Activated CD8-positive, alpha-beta T cell treated with anti-CD3 and anti-CD28 coated beads for 36 hours (primary cell): ENCODE measurements at places on chromosomes 1 and 21.
A peak's percentile ranks its signal among the peaks of the same experiment; 100 is the strongest.

GRCh38 chr1:247054992-247055415 is 23.6 kb downstream of the ZNF670 start:
- DNase-seq: peak; percentile 51

GRCh38 chr1:24481101-24481500 is 21.5 kb upstream of the RCAN3 start:
- peak; percentile 80 for DNase-seq

DNA sequence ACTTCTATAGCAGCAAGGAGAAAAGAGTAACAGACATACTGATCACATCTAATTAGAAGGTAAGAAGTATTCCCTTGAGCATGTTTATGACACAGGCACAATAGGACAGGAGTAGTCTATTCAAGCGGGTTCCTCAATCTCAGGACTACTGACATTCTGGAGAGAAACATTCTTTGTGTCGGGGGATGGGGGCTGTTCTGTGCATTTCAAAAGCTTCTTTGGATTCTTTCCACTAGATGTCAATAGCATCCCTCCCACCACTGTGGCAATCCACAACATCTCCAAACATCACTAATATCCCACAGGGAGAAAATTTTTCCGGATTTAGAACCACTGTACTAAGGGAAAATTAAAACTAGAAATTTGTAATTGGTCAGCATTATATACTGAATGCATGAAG is 56.9 kb downstream of the ADAMTS5 start:
- DNase-seq: no peak

- DNase-seq: no peak
Measured at GRCh38 chr1:64581843-64582185, 111.9 kb downstream of the CACHD1 start.

GRCh38 chr1:245154429-245155271 is at the start of gene KIF26B:
TSS of gene KIF26B (plus strand) at chr1:245154985. CDS start at chr1:245155425, 440 bp downstream.
- peak; percentile 70 for DNase-seq

DNA sequence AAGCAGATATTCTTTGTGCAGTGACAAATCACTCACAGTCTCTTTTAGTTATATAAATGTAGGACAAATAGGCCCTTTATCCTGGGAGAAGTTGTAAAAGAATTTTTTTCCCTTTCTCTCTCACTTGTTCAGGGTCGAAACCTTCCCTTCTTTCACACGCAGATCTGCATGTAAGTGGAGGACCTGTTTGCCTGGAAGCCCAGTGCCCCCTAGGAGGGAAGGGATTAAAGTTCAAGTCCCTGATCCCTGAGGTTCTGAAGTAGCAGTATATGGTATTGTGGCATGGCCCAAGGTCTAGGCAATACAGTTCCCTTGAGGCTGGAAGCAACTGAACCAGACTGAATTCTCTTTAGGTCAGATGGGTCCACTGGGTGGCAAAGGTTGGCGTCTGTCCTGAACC is 48.6 kb upstream of the PTGFRN start:
- DNase-seq: no peak

- no peak for DNase-seq
Measured at GRCh38 chr1:42765269-42765668, 1.6 kb downstream of the P3H1 start.

DNA sequence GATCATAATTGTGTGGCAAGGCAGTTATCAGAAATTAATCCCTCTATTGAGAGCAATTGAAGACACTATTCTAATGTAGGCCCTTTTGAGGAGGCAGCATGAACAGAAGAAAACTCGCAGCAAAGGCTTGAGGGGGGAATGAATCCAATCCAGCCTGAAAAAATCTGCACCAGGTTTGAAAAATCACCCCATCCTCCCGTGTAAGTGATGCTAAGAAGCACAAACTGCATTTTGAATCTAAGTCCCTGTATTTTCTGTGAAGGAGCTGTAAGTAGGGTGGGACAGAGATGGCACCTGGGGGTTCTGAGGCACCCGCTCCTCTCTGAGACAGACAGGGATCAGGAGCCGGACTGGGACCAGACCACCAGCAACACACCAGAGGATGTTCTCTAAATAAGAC is at the start of gene CRB1:
Gene CRB1, plus strand, starts transcription at position 241 of the 400 bp plus-strand sequence. CDS start 161 bp downstream, outside the sequence.
- DNase-seq: no peak

DNA sequence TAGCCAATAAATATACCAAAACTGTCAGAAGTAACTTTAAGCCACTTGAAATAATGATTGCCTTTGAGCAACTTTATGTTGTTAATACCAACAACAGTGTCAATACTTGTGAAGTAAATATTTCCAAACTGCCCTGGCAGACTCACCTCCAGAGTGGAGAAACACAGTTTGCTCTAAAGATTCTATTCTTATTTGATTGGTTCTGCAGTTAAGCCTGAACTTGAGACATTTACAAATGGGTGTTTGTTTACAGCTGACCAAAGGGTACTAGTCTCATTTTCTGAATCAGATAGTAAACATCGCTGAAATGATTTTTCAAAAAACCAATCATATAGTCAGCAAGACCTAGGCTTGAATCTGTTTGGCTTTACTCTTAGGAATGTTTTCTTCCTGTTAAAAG is 1.3 kb upstream of the MYOC start:
- no peak for DNase-seq

DNA sequence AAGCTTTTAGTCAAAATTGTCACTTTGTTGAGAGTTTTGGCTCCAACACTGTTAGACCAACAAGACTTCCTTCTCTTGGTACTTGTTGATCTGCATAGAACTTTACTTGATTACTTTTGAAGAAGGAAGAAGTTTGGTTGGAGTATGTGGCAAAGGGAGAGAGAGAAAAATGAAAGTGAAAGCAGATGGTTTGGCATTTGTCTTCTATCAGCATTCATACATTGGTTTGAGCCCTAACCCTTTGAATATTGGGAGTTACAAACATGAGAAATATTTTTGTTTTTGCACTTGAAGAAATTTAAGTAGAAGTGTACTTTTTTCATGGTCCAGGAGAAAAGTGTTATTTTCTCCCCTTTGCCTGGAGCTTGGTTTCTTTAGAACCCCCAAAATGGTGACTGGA is 169.8 kb downstream of the ADGRL4 start:
- no peak for DNase-seq

DNA sequence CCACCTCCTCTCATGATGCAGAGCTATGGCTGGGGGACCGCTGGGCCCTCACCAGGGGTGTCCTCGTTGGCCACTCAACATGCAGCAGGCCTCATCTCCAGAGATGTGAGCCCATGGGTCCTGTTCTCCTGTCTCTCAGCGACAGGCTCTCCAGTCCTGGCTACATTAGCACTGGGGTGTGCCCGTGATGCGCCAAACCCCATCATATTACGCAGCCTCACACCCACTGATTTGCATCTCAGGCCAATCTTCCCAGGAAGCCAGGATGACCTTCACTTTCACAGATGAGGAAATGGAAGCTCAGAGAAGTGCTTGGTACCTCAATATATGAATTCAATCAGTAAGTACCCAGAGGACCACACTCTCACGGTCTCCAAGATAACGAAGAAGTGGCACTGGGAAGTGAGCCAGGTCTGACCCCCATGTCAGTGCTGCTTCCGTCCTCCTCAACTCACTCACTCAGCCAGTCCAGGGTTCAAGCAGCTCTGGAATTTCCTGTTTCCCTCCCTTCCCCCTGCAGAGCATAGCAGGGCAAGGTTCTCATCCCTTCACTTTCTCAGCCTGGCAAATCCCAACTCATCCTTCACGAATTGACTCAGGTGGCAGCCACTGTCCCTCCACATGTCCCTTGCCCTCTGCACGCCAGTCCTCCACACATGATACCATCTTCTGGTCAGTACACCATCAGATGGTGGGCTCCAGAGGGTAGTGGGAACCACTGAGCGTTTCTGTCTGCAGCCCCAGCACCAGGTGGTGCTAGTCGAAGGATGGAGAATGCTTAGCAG is 28.9 kb upstream of the EVA1B start:
- no peak for DNase-seq

DNA sequence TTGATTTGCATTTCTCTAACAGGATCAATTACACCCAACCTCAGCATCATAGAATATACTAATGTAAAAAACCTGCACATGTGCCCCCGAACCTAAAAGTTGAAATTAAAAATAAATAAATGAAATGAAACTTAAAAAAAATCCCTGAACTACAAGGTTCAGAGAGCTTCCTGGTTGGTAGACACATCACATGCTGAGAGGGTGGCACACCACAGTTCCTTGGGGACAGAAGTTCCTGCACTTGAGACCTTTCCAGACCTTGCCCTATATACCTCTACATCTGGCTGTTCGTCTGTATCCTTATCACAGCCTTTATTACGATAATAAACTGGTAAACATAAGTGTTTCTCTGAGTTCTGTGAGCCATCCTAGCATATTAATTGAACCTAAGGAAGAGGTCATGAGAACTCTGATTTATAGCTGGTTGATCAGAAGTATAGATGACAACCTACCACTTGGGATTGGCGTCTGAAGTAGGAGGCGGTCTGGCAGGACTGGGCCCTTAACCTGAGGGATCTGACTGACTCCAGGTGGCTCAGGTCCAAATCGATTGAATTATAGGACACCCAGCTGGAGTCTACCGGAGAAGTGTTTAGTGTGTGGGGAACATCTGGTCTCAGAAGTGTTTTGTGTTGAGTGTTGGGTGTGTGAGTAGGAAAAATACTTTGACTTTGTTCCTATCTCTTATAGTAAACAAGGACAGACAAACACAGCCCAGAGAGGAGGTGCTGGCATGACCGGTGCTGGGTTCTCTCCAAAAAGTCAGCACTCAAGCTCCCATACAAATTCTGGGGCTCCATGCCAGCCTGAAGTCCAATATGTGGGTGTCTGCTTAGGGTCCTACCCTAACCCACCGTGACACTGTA is 19.0 kb downstream of the C1orf115 start:
- no peak for DNase-seq

GRCh38 chr1:145826030-145826429 is 2.0 kb downstream of the POLR3C start:
- no peak for DNase-seq

DNA sequence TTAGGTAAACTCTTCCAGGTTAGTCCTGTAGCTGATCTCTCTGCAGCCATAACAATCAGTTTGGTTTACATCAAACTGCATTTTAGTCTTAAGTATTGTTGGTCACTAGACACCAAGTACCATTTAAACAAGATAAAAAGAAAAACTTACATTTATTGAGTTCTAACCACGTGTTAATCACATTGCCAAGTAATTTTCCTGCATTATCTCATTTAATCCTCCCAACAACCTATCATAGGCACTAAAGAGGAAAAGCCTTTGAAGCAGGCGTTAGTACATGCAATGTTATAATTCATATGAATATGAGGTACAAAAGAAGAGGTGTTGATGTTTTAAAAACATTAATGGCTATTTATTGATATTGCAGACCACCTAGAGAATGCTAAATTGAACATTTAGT is 9.0 kb downstream of the DR1 start:
- DNase-seq: no peak

- peak; percentile 11 for DNase-seq
Measured at GRCh38 chr1:244353551-244354091, 98.1 kb downstream of the ADSS2 start.

GRCh38 chr1:162663086-162663485 is 30.8 kb downstream of the DDR2 start:
- no peak for DNase-seq

GRCh38 chr1:79264285-79264684 is 257.8 kb upstream of the ADGRL4 start:
- DNase-seq: no peak

DNA sequence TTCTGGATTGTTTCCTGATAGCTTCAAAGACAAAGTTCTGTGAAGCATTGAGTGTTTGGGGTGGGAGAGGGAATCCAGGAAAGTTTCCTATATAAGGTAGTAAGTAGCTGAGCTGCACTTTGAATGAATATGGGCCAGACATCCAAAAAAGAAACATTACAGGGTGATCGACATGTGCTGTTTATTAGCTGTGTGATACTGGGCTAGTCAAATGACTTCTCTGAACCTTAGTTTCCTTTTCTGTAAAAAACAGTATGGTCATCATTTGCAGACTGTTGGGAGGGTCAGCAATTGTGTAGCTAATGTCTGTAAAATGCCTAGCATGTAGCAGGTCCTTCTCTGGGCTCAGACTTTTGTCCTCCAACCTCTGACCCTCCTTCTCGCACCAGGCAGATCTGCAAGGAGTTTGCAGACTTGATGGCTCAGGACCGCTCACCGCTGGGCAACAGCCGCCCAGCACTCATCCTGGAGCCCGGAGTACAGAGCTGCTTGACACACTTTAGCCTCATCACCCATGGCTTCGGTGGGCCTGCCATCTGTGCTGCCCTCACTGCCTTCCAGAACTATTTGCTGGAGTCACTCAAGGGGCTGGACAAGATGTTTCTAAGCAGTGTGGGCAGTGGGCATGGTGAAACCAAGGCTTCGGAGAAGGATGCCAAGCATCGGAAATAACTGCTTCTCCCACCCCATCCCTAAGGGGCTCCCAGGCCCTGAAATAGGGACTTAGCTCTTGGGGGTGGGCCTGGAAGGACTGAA is 21.1 kb downstream of the TFAP2E start:
- no peak for DNase-seq

- DNase-seq: no peak
Measured at GRCh38 chr1:70737125-70737524, 310.5 kb downstream of the PTGER3 start.
